Activated naive CD4-positive, alpha-beta T cell treated with anti-CD3 and anti-CD28 coated beads, Interleukin-2, amount 10 ng/mL, durations not matched to agents 5 hours and 36 hours (primary cell): ENCODE measurements at places on chromosomes 12 and 14. TPM values are rescaled to one million over a fixed set of nuclear protein-coding genes. Genes with fewer than 3 reads are reported as not detected.

C12orf75 gene
- total RNA-seq, result 104 TPM

NRIP2 gene
- not detected for total RNA-seq

TMTC1 gene
- total RNA-seq, result not detected

CD4 gene
- total RNA-seq, result 224 TPM

KLRK1 gene
- 1.5 TPM for total RNA-seq

HOXC4 gene
- total RNA-seq, result 0.17 TPM

PROX2 gene
- not detected for total RNA-seq

TPPP2 gene
- total RNA-seq, result not detected

TAC3 gene
- not detected for total RNA-seq

KCNC2 gene
- total RNA-seq, result not detected

P2RX2 gene
- total RNA-seq, result not detected

PLEKHD1 gene
- total RNA-seq, result 0.05 TPM

TTC9 gene
- total RNA-seq, result 15.7 TPM

SIRT4 gene
- total RNA-seq, result 1.6 TPM

OTX2 gene
- total RNA-seq, result not detected

SLC4A8 gene
- 11.4 TPM for total RNA-seq

BMAL2 gene
- 12.1 TPM for total RNA-seq

LUM gene
- not detected for total RNA-seq

NXPH4 gene
- 0.43 TPM for total RNA-seq

NPFF gene
- total RNA-seq, result not detected

PTGER2 gene
- total RNA-seq, result 158 TPM

RNASE4 gene
- 0.45 TPM for total RNA-seq

KRT74 gene
- total RNA-seq, result not detected

TAS2R50 gene
- 1.2 TPM for total RNA-seq

SLC39A9 gene
- total RNA-seq, result 40.1 TPM
